ENCODE measurements at places on chromosomes 16 and 17.

GRCh38 chr16:83806731-83807130 lies 1.0 kb upstream of the HSBP1 start:
- no peak for DNase-seq

- no peak for DNase-seq
These were observed 52.8 kb upstream of the TOB1 start for GRCh38 chr17:50918933-50919296.

DNA sequence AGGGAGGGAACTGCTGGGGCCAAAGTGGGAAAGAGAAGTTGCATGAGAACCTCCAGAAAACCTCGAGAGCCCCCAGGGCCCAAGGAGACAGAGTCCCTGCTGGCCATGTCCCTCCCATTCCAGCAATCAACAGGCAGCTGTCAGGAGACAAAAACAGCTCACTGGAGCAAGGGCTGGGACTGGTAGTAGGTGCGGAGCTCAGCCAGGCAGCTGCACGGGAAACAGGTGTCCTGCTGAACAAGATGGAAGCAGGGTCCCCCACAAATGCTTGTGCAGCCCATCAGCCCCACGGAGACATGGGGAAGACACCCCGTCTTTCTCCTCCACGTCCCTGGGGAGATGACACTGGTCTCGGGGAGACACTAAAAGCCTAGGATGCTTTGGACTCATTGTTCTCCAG lies 34.5 kb downstream of the SDK2 start:
- DNase-seq = no peak

DNA sequence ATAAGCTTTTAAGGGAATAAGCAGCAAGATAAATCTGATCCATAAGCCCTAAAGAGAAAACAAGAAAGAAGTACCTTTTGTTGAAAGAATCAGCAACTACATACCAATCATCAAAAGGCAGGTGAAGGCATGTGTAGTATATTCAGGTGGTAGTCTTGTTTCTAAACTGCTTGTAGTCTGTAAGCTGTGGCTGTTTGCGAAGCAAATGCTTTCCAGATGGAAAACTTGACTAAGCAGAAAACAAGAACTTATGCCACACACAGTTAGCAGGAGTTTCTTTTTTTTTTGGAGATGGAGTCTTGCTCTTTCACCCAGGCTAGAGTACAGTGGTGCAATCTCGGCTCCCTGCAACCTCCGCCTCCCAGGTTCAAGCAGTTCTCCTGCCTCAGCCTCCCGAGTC lies 5.7 kb downstream of the CBX1 start:
- no peak for DNase-seq

DNA sequence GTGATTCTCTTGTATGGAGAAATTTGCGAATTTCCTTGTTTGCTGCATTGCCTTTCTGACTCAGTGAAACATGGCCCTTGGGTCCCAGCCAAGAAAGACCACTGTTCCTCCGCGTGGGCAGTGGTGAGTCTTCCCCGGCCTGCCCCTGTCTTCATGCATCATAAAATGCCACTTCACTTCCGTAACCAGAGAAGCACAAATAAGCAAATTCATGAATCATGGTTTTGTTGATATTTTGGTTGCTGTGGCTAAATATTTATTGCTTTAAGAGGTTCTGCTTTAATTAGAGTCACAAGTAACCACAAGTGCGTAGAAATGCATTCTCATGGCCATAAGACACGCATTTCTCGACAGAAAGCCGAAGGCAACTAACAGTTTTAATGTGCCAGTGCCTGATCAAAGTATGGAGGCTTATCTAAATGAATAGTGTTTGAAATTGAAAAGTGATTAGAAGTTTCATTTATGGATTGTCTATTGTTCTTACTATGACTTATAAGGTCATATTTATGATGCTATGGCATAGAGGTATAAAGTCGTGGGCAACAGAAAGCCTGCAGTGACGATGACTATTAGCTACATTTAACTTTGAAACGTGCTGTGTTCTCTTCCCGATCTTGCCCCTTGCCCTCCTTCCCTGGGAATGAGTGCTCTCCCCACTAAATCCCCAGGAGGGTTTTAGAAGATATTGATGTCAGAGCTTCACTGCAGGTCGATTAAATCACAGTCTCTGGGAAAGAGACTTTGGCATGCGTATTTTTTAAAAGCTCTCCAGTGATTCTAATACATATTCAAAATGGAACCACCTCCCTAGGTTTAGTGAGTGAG lies 76.0 kb downstream of the WIPI1 start:
- DNase-seq = no peak

GRCh38 chr17:68704871-68705713 lies 103.9 kb upstream of the FAM20A start:
- DNase-seq = no peak

DNA sequence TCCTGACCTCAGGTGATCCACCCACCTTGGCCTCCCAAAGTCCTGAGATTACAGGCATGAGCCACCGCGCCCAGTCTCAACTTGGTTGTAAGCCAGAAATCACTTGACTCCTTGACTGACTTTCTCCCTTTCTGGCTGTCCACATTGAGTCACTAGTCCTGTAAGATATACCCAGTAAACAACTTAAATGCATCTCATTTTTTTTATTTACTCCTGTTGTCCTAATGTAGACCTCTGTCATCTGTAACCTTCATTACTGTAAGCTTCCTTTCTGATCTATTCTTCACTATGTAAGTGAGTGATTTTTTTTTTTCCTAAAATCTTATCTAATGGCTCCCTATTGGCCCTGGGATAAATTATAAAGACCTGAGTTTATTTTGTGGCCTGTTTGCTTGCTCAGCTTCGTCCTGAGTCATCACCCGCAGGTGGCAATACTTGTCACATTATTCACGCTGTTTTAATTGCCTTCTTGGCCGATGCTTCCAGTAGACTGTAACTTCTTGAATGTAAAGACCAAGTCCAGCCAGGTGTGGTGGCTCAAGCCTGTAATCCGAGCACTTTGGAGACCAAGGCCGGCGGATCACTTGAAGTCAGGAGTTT lies 41.0 kb downstream of the PAFAH1B1 start:
- no peak for DNase-seq

- DNase-seq = no peak
These were observed 76.0 kb downstream of the BANP start for GRCh38 chr16:88026964-88027938.

Measured in stimulated activated CD8-positive, alpha-beta memory T cell treated with anti-CD3 and anti-CD28 coated beads, Interleukin-4, amount 100 ng/mL, for 1 hour (primary cell).